NCI-H226 (cell line): ENCODE measurements at places on chromosomes 12 and 14.

- peak; percentile 99 for DNase-seq
These were observed 25.1 kb downstream of the MOK start for GRCh38 chr14:102279688-102280348.

DNA sequence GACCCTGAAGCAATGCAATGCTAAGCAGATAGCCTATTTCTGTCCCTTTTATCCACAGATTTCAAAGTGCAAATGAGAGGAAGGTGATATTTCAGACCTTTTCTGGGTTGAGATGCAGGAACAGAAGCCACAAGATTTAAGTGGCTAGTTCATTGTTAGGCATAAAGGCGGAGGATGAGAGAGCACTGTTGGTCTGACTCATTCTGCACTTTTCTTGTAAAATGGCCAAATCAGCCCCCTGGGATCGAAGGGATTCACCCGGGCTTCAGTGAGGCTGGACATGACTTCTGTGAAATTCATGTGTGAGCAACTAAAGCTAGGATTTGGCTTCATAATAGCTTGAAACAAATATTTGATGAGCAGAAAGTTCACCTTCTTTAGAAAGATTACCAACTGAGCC, 101.9 kb upstream of the OVCH1 start:
- no peak for DNase-seq

DNA sequence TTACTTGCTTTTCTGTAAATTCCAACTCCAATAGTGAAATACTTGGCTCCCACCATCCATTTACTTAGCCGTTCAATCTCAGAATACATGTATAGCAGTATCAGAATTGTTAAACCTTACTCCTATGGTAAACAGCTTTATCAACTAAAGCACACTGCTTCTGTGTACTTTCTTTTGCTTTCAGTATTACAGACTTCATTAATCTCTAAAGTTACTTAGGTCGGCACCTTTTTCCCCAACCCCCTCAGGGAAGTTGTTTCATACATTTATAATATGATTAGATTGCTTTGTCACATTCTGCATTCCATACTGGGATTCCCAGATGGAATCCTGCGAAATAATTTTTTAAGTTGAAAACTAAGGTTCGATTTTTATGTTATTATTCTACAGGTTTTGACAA, 12.5 kb downstream of the AVPR1A start:
- DNase-seq = no peak

DNA sequence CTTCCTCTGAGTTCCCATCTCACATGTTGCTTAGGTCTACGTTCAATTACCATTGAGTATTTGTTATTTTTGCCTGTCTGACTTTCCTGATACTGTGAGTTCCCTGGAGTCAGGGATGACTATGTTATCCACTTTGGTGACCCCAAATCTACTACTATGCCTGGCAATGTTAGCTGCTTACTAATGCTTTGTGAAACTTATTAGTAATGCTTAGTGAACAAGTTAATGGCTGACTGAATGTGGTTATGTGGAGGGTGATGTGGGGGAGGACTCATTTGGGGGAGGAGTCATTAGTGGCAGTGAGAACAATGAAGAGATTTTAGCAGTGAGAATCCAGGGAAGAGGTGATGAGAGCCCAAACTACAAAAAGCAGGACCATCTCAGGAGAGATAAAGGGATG, 121.6 kb downstream of the KTN1 start:
- no peak for DNase-seq

- no peak for DNase-seq
These were observed 10.1 kb upstream of the FBXO33 start for GRCh38 chr14:39442293-39442692.

DNA sequence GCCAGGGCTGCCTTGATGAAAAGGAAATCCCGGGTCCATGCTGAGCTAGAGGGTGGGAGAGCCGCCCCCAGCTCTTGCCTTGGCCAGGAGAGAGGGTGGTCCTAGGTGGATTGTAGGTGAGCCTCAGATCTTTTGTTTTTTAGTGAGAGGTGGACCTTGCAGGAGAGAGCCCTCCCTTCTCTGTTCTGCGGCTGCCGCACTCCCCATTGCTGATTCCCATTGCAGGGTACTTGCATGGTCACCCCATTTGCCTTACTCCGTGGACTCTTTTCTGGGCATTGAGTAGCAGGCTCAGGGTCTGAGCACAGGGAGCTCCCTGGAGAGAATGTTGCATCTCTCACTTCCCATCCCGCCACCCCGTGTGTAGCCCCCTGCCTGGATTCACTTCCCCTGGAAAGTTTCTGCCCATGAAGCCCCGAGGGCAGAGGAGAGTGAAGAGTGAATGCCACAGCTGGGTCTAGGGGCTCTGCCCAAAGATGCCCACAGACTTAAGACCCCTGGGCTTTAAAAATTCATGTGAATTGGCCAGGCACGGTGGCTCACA, 10.2 kb downstream of the VASH1 start:
- DNase-seq = no peak

DNA sequence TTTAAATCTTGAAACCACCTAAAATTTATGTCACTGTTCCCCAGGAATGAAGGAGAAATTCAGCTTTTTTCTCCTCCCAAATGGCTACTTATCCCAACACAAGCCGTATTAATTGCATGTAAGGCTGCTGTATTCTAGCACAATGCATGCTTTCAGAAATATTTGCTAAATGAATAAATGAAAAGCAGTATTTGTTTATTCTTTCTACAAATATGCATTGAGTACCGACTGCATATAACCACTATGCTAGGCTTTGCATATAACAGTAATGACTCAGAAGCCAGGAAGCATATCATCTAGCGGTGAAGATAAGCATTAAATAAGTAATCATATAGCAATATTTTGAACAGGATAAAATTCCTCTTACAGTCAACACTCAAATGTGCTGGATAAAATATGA, 5.7 kb upstream of the LRR1 start:
- peak; percentile 76 for DNase-seq

DNA sequence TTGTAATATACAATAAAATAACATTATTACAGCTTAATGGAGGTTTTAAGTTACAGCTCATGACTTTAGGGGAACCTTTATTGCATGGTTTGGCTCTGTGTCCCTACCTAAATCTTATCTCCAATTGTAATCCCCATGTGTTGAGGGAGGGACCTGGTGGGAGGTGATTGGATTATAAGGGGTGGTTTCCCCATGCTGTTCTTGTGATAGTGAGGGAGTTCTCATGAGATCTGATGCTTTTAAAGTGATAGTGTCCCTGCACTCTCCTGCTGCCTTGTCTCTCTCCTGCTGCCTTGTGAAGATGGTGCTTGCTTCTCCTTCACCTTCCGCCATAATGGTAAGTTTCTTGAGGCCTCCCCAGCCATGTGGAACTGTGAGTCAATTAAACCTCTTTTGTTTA, 132.1 kb upstream of the SYT1 start:
- DNase-seq = no peak

DNA sequence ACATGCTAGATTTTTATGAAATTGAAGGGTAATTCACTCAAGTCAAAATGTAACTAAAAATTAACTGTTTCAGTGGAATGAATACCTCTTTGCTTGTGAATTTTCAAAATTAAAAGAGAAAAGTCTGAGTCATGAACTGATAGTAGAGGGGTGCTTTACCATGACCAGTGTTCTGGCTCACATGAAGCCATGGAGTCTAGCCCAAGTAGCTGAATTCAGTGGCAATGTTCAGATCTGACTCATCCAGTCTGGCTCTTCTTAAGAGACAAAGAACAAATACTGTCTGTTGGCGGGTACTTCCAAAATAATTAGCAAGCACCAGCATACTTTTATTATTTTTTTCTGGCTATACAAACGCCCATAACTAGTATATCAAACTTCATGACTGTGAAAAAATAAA, 366.3 kb upstream of the GARIN6 start:
- DNase-seq = no peak

DNA sequence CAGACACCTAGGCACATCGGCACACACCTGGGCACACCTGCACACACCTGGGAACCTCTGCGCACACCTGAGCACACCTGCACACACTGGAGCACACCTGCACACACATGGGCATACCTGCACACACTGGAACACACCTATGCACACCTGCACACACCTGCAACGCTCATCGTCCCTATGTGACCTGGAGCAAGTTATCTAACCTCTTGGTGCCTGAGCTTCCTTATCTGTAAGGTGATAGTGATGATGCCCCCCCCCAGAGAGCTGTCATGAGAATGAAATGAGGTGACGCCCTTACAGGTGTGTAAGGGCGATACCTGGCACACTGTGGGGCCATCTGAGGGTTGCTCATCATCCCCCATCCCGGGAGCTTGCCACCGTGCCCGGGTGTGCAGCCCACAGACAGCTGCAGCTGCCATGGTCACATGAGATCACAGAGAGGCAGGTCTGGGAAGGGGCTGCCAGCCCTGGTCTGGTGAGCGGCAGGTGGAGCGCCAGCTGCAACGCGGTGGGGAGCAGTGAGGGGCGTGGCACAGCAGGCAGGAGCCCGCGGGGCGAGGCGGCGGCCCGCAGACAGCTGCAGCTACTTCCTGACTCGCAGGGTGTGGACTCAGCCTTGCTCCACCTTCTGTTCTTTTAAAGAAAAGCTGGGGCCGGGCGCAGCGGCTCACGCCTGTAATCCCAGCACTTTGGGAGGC, 59.9 kb upstream of the FBRSL1 start:
- peak; percentile 41 for DNase-seq

DNA sequence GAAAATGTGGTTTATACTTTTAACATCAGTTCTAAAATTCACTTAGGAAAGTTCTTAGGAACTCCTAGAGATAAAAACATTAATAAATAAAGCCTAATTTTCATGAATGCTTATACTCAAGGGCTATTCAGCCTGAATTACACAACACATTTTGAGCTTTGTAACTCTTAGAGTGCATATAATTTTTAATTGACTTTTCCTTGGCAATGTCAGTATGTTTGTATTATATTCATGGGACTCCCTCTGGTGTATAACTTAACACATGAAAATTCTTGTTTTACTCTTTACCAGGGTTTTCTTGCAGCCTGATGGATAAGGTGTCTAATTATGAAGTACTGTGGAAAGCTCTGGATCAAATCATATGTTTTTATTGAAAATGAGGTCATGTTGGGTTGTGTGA, 150.6 kb upstream of the HMGA2 start:
- DNase-seq = no peak

DNA sequence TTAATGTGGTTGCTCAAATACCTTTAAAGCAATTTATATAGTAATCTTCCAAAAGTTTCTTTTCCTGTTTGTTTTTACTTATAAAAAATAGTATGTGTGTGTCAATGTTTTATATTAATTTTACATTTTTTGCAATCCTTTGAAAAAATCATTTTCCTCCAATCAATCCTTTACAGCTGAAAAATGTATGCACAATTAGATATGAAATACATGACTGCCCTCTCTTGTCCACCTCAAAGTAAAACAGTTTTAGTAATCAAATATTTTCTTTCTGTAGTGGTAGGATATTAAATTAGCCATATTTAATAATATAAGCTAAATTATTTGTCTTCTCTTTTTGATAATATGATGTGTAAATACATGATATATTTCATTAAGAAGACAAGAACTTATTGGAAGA, 269.9 kb downstream of the ADAMTS20 start:
- DNase-seq = no peak

DNA sequence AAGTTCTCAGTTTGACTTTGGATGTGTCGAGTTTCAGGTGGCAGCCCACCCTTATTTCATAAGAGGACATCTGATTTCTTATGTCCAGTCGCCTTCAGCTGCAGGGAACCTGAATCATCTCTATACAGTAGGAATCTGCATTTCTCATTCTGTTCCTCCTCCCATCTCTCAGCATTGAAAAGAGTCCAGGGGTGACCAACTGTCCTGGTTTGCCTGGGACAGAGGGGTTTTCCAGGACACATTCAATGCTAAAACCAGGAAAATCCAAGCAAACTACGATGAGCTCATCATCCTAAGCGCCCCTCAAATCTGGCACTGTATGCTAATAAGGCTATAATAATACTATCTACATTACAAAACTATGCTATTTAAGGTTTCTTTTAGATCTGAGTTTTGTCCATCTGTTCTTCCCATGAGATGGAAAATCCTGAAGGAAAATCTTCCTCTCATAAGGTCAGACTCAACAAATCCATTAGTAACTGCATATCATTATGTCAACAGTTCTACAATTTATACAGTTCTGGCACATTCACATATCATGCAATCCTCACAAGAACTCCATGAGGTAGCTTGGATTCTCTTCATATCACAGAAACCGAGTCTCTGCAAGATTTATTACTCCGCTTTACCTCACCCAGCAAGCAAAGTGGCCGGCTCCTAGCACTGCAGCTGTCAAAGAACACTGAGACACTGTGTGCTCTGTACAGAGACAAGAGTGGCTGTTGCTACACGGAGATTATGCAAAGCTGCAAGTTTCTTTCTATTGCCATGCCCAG, 15.6 kb upstream of the CALM1 start:
- DNase-seq = no peak

- DNase-seq = no peak
These were observed 46.0 kb downstream of the KCNK13 start for GRCh38 chr14:90107789-90108188.

DNA sequence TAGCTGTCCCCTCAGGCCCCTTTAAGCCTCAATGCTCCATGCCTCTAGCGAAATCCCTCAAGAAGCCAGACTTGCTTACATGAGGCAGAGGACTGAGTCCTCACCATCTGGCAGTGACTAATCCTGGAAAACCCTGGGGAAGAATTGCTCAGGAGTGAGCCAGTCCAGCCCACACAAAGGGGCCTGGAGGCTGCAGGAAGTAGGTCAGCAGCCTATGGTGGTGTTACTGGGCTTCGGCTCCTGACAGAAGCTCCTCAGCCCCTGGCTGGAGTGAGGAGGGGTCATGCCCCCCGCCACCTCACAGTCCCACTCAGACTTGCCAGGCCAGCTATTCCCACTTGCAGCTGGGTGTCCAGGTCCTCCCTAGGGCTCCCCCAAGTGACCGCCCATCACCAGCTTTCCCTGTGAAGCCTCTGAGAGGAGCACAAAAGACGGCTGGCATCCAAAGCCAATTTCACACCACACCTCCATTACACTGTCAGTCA, 250.5 kb downstream of the DPF3 start:
- peak; percentile 96 for DNase-seq

GRCh38 chr14:70655110-70655826, 13.6 kb downstream of the TTC9 start:
- no peak for DNase-seq

DNA sequence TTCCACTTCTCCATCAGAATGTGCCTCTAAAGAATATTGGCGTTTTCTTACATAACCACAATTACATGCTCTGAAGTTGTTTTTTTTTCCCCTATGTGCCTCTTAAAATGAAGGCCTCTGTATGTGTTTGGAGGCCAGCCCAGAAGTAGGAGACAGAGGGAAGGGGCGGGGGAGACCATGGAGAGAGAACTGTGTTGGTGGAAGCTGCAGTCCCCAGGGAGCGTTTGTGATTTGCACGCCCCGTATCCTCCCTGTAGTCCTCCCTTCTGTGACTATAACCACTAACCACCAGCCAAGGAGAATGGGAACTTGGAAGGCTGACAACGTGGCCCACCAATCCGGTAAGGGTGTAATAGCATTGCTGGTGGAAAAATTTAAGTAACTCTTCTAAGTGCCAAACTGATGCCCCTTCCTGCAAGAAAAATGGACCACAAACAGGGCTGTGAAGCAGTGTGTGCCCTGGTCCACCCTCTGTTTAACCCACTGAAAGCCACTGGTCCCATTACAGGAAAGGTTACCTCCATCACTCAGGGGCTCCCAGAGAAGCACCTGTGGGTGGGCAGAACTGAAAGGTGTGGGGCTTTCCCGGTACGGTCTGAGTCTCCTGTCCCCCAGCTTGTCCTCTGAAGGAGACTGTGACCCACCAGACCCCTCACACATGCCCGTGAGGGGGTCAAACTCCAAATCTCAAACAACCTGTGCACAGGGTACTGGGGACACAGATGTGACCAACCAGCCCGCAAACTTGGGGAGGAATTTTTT, 36.8 kb downstream of the CCDC88C start:
- DNase-seq = no peak

GRCh38 chr14:99384450-99385417, 95.9 kb downstream of the SETD3 start:
- DNase-seq = no peak

- peak; percentile 74 for DNase-seq
These were observed 225.4 kb upstream of the CAND1 start for GRCh38 chr12:67043771-67044170.
